ENCODE measurements at places on chromosomes 2 and 18. TPM values are rescaled to one million over a fixed set of nuclear protein-coding genes. Genes with fewer than 3 reads are reported as not detected.
A peak's percentile ranks its signal among the peaks of the same experiment; 100 is the strongest.

DNA sequence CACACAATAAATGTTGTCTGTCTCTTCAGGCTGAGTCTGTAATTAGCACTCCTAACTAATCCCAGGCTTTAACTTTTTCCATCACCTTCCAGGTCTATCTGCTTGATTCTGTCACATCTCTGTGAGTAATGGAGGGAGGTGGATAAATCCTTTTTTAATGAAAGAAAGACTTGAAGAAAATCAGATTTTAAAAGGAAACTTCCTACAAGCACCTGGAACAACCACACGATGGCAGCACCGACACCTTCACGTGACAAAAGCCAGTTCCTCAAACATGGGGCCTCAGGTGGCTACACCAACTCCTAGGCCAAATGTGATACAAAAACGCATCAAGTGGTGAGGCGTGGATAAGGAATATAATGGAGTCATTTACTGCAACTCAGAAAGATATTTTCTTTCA, 41.8 kb downstream of the TGFBRAP1 start:
- DNase-seq, result peak; percentile 22

The ASB3 gene
- total RNA-seq, result 32.9 TPM

The POTEE gene
- total RNA-seq, result 1.0 TPM

GRCh38 chr2:28652217-28652616, 99.4 kb upstream of the PPP1CB start:
- DNase-seq, result no peak

- no peak for DNase-seq
Measured at GRCh38 chr2:11539317-11540147, 5.7 kb downstream of the GREB1 start.
